ENCODE measurements at places on chromosomes 3 and 15.

DNA sequence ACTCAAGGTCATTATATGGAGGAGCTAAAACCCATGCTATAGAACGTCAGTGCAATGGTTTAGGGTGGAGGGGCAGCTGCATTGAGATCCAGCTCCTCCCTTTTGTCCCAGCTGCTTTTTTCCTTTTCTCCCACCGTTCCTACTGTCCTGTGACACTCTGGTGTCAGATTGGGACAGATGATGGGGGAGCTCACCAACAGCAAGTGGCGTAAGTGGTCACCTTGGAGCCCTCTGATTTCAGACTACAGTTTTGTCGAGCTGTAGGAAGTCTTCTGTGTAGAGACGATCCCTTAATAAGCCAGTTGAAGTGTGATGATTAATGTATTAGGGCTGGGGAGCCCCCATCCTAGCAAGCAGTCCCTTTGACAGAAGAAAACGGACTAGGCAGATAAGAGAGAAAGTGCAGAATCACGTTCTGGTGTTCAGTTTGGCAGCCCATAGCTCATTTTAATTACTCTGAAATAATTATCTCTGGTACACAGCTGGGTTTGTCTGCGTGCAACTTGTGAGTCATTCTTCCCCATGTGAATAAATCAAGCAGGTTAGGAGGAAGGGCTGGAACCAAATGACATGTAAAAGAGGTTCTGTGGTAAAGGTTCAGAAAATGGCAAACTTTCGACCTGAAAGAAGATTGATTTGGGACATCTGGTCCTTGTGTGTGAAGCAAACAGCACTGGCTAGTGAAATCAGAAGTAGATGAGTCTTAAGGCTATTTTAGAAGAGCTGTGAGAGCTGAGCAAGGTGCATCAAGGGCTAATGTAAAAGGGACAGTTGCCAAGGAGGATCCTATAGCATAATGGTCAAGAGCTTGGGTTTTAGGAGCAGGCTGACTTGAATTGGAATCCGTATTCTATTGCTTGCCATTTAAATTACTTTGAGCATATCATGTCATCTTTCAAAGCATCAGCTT, 241.4 kb downstream of the EDEM1 start:
- no peak for DNase-seq

- DNase-seq = no peak
These were observed 111.9 kb upstream of the PTPRG start for GRCh38 chr3:61449327-61450040.

DNA sequence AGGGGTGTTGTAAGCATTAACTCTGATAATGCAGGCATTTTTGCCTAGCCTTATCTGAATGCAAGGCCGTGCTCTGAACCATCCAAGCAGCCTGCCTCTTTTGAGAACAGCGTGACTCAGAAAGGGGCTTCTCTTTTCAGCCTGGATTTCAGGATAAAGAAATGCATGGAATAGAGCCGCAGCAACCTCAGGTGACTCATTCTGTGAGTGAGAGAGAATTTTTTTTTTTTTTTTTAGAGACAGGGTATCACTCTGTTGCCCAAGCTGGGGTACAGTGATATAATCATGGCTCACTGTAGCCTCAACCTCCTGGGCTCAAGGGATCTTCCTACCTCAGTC, 20.6 kb upstream of the PDE8A start:
- DNase-seq = no peak

DNA sequence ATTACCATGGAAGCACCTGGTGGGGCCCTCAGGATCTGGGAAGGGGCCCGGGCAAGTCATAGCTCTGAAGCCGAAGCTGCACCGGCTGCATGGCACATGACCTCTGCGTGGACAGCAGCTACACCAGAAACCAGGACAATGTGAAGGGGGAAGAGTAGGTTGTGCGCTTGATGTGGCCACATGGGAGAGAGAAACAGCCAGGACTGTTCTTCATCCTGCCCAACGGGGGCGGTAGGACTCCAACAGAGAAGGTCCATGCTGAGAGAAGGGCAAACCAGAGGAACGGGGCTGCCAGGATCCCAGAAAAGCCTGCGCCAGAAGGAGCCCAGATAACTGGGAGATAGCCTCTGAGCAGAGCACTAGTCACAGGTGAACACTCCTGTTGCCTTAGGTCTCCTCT, 54.9 kb upstream of the PRR20G start:
- no peak for DNase-seq

DNA sequence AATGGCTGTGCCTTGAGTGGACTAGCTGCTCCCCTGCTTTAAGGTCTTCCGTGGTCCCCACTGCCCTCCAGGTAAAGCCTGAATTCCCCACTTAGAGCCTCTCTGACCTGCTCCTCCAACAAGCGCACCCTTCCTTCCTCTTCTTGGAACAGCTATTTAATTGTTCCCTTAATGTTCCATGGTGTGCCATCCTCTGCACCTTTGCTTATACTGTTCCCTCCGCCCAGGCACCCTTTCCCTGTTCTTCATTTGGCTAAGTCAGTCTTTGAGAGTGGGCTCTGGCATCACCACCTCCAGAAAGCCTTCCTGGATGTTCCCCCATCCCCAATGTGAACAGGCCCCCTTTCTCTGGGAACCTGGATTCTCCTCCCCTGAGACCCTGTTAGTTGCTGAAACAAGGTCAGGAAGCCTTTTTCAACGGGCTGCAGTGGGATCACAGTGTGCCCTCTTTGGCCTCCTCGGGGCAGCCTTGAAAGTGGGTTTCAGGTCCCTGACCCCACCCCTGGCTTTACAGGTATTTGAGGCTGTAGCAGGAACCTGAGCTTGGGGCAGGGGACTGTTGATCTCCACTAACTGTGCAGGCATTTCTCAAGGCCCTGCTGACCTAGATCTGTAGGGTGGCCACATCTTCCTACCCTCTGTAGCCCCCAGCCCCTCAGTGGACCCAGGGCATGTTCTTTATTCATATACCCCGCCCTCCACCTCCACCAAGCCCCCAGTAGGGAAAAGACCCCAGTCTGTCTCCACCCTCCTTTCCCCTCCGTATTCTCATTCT, 5.0 kb downstream of the ISLR start:
- no peak for DNase-seq

DNA sequence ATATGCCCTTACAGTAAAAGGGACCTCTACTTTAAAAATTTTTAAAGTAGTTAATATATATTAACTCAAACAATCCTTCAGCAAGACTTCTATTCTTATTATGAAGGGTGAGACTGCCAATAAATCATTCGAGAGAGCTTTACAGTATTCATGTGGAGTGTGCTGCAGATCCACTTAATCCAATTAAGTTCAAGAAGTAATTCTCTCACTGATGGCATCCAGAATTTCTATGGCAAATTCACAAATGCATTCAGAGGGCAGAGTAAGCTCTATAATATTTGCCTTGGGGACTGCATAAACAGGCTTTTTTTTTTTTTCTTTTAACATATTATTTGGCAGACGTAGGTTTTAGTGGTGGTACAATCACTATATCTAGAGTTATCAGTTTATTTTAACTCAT, 692.0 kb downstream of the NLGN1 start:
- no peak for DNase-seq

GRCh38 chr3:187295316-187296034, 3.9 kb upstream of the MASP1 start:
- DNase-seq = no peak

DNA sequence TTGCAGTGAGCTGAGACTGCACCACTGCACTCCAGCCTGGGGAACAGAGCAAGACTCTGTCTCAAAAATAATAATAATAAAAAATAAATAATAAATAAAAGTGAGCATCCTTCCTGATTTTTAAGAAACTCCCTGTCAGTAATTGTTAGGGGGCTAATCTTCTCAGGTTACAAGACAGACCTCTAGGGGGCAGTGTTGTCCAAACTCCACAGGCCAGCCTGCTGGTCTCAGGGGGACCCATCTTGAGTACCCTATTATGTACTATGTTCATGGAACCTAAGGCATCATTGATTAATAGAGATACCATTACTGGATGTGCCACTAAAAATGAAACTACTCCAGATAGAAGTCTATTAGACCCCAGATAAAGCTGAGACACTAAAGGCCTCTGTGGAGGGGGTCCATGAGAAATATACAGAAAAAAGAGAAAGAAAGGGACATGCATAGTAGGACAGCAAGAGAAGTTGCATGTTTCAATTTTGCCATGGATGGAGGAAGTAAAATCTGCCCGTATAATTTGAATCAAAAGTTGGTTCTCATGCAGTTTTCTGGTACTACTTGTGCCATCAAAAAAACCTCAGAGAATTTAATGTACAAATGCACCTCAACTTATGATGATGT, 85.5 kb upstream of the CDV3 start:
- no peak for DNase-seq

DNA sequence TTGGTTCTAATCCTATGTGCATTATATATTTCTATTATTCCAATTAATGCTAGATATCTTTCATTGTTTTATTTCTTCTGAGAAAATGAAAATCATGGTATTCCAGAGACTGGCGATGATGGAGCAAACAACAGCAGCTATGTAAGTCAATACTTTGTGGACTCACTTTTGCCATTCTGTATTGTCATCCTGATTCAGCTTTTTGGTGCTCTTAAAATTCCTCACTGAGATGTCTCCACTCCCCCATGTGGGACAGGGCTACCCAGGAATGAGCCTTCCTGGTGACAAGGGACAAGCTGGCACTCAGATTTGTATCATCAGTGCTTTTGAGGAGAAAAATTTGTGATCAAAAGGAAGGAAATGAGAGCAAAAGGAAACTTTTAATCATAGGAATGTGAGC, 56.7 kb upstream of the XCR1 start:
- DNase-seq = no peak

DNA sequence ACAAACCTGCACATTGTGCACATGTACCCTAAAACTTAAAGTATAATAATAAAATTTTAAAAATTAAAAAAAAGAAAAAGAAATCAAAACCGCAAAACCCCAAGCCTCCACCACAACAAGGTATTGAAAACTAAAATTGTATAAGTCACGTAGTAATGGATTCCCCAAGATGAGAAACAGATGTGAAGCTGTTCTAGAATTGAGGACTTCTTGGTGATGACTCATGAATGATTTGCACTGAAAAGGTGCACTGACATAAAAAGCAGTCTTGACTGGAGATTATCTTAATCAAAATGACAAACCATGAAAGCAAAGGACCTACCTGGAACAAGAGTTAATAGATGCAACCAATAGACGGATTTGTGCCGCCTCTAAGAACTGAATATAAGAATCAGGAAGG, 225.8 kb downstream of the MYRIP start:
- DNase-seq = no peak

All from NCI-H1092 treated with DMSO at 0.1 percent for 48 hours (cell line).